ENCODE measurements at places on chromosomes 5 and 9.

GRCh38 chr5:73655521-73656160 is 29.6 kb downstream of the ARHGEF28 start:
- no peak for DNase-seq

- DNase-seq = no peak
Observed at GRCh38 chr9:124098141-124098905, 86.8 kb downstream of the LHX2 start.

- no peak for DNase-seq
Observed at GRCh38 chr5:60545551-60545950, 154.4 kb downstream of the DEPDC1B start.

DNA sequence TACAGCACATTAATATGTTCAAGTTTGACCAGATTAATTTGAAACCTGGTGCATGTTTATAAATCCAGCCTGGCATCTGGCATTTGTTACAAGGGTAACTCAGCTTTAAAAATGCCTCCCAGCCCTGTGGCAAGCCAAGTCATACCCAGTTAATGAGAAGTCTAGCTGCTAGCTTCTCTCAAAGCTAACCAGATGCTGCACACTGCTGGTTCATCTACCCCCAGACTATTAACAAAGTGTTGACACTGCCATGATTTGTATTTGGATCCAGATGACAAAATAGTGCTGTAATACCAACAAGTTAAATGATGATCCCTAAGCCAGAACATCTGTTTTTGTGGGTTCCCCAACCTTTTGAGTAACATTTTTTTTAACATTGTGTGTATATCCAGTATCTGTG is 573.7 kb upstream of the DAB2 start:
- DNase-seq = no peak

DNA sequence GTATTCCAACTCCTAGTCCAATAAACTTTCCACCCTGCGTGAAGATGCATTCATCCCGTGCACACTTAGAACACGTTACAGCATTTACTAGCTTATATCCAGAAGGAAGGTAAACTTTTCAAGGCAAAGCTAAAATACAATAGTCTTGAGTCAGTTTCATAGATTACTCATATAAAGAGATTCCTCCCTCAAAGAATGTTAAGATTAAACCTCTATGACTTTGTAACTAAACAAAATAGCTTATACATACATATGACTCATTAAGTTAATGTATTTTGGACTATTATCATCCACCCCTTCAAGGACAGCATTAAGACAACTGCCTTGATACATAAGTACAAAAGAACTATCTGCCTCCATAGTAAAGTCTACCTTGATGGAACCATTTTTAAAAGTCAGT is 36.1 kb downstream of the TLE1 start:
- no peak for DNase-seq

GRCh38 chr9:75671354-75671753 is 219.1 kb upstream of the PCSK5 start:
- DNase-seq = no peak

DNA sequence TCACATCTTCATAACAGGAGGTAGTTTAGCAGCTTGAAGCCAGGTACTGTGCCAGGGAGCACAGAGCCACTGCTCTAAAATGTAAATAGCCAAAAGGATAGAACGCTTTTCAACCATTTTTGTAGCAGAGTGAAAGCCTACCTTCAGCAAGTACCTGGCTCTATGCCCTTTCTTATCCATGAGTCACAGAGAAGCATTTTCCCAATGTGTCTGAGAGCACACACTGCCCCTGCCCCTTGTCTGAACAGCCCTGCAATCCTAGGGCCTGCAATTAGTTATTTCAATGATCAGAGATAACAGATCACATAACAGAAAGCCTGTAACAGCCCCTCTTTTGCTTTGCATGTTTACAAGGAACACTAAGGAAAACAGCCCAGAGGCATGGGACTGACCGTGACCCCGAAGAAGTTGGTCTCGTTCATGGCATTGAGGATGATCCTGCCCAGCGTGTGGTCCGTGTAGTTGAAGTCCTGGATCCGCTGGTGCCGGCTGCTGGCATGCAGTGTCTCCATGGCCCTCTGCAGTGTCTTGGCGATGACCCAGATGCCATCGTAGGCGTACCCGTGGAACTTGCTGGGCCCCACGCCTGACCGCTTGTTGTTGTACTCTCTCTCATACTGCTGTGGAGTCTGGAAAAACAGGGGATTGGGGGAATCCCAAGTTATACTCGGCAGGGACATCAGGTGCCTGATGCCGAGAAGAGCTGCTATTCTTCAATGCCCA is 198.3 kb upstream of the TBC1D2 start:
- no peak for DNase-seq

DNA sequence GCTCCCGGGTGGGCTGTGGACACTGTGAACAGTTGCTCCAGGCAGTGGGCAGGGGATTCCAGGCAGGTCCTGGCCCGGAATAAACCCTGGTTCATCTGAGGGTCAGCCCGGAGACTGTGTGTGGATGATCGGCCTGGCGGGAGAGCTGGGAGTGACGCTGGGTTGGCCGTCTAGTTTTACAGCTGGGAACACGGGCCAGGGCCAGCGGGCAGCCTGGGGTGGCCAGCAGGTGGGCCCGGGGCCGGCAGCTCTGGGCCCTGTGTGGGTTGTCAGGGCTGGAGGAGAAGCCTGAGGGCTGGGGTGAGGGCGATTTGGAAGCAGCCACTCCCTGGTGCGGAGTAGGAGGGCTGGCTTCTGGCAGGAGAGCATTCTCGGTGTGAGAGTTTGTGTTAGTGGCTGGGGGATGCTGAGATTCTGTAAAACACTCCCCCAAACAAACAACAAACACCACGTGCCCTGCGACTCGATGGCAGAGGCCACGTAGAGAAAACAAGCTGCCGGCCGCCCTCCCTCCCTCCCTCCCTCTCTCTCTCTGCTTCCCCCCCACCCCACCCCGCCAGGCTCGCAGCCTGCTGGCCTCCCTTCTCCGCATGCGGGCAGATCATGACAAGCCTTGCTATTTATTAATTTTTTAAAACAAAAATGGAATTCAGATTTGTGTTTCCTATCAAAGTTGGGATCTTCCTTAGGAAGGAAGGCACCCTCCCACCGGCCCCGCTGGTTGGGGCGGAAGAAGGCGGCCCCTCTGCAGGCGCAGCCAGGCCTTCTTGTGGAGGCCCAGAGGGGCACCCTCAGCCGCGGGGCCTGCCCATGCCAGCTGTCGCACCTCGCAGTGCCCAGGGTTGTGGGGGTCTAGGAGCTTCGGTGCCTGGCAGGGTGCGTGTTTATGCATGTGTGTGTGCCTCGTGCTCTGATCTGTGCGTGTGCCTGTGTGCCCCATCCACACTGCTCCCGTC is 49.5 kb downstream of the RXRA start:
- no peak for DNase-seq

DNA sequence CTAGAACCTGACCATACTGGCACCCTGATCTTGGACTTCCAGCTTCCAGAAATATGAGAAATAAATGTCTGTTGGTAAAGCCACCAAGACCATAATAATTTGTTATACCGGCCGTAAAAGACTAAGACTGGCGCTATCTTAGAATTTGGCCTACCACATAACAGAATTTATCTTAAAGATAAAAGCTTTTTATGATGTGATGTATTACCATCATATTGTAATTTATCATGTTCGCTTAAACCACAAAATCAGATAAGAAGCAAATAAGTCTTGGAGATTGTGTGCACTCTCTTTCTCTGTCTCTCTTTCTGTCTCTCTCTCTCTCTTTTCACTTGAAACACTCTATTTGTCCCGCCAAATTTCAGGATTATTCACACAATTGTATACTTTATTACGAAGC is 35.6 kb downstream of the FST start:
- no peak for DNase-seq

GRCh38 chr5:83644301-83644700 is 76.4 kb downstream of the HAPLN1 start:
- DNase-seq = no peak

DNA sequence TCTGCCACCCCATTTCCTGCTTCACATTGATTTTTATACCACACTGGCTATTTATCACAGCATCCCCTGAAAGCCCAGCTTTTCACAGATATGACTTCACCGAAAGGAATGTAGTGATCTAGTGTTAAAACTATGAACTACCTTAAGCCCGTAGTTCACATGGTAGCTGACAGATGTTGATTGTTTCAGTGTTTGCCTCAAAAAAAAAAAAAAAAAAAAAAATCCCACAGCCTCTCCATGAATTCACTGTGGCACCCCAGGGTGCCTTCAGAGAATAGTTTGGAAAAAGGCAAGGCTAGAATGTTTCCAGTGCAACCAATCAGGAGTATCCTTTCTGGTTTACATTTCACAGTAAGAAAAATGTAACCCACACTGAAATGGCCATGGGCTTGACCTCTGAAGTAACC is 37.1 kb downstream of the GLIS3 start:
- no peak for DNase-seq

GRCh38 chr5:3006526-3006925 is 255.0 kb upstream of the IRX2 start:
- no peak for DNase-seq

- DNase-seq = no peak
Observed at GRCh38 chr9:70389621-70390266, 24.7 kb downstream of the KLF9 start.

DNA sequence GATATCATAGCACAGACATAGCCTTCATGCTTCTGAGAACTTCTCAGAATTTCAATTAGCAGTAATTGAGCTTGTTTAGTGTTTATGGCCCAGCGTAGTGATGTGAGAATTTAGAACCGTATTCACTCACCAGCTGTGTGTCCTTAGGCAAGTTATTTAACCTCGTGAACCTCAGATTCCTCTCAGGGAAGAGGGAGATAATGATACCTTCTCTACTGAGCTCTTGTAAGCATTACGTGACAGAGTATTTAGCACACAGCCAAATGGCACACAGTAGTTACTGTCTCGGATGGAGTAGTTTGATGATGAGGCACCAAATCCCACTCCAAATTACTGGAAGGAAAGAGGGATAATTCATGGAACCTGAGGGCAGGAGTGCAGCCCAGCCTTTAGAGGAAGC is 429.3 kb downstream of the CCDC171 start:
- DNase-seq = no peak

GRCh38 chr9:15115041-15115440 is 192.0 kb downstream of the TTC39B start:
- no peak for DNase-seq

DNA sequence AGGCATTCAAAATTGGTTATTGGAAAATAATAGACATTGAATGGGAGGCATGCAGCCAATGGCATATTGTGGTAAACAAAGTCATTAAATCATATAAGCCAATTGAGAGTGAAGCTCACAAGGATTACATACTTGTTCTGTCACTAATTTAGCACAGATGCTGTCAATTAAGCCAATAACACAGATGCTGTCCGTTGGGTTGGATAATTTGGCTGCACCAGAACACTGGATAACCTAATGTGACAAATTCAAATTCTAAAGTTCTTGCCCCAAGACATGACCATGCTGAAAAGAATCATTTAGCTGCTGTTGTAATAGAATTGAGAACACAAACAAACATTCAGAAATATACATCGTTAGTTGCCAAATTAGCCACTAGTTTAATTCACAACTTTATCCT is 1796.4 kb downstream of the EFNA5 start:
- DNase-seq = no peak

DNA sequence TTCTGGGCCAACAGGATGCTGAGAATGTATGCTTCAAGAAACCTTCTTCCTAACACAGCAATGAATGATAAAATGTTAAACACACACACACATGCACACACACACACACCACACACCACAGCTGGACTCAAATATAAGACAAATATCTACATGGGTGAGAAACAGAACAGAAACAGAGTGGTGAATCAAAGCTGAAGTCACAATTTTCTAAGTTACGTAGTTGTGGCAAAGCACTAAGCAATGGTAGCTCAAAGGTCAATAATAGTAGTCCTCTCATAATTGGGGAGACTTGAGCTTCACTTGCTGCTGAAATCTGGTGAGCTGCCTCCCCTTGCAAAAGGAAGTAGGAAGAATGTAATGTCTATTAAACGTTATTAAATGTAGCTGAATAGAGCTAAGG is 33.7 kb upstream of the ITGA1 start:
- DNase-seq = no peak

GRCh38 chr9:124040186-124040931 is 28.8 kb downstream of the LHX2 start:
- DNase-seq = no peak

- DNase-seq = peak; percentile 50
Observed at GRCh38 chr5:652773-653350, 40.3 kb downstream of the TPPP start.

GRCh38 chr9:109010746-109011145 is 2.6 kb downstream of the CTNNAL1 start:
- no peak for DNase-seq
